Ovary (tissue), 10 donors: ENCODE measurements at places on chromosomes 6 and 20.

- no peak for DNase-seq
Observed at GRCh38 chr20:35226126-35226883, at the start of gene MMP24. MMP24 (plus strand) TSS chr20:35226690; CDS start chr20:35226739, 49 bp downstream.

GRCh38 chr6:154356113-154356512, 490 bp downstream of the IPCEF1 start:
- DNase-seq = no peak

DNA sequence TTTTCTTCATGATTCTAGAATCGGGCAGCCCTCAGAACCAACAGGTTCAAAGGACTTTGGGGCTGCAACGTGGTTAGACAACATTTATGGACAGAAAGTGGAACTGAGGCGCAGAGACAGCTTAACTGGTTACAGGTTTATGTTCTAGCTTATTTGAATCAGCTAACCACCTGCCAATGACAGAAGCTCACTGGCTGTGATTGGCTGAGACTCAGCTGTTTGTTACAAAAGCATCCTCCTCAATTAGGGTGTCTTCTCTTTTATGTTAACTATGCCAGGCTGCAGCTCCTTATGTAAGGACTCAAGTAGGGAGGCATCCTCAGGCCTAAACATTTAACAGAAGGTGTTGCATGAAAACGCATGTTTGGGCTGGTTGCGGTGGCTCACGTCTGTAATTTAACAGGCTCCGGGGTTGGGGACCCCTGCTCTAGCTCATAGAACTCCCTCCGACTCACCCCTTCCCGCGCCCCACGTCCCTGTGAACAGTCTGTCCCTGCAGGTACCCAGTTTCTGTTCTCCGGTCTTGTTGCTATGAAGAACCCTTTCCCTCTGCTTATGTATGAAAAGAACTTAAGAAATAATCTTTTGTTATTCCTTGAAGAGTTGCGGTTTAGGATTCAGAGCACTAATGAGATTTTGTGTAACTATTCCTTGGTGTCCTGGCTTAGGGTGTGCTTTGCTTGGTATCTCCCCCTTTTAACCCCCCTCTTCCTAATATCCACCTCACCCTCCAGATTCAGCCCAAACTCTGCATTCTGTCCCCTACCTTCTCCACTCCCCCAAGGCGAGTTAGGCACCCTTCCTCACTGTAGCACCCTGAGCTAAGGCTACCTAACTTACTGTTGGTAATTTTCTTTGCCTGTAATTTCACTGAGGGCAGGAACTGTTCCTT, 1.2 kb upstream of the TMEM181 start:
- DNase-seq = no peak

DNA sequence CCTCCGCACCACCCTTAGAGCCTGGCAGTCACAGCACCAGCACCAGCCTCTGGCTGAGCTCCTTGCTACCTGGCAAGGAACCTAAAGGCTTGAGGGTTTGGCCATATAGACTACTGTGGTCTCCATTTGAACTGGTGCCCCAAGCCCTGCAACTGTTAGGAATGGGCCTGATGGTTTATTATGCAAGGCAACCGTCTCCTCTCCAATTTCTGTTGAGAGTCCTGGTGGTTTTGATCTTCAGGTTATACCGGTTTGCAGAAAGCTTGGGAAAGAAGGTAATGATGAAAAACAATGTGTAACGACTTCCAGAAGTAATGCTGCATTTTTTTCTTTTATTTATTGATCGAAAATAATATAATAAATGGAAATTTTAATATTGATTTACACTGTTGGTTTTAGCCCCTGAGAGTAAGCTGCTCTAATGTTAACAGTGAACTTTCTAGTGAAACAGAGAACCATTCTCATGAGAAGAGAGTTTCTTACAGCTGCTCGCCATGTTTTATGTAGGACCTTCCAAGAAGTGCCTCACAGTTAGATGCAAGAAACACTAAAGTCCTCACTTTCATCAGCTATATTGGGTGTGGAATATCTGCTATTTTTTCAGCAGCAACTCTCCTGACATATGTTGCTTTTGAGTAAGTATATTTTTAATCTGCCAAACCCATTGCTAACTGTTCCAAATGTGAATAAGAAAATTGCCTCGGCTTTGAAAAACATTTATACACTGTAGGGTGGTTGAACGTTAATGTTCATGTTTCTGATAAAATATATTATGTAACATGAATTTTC, 112.8 kb downstream of the ADGRG6 start:
- DNase-seq = no peak

DNA sequence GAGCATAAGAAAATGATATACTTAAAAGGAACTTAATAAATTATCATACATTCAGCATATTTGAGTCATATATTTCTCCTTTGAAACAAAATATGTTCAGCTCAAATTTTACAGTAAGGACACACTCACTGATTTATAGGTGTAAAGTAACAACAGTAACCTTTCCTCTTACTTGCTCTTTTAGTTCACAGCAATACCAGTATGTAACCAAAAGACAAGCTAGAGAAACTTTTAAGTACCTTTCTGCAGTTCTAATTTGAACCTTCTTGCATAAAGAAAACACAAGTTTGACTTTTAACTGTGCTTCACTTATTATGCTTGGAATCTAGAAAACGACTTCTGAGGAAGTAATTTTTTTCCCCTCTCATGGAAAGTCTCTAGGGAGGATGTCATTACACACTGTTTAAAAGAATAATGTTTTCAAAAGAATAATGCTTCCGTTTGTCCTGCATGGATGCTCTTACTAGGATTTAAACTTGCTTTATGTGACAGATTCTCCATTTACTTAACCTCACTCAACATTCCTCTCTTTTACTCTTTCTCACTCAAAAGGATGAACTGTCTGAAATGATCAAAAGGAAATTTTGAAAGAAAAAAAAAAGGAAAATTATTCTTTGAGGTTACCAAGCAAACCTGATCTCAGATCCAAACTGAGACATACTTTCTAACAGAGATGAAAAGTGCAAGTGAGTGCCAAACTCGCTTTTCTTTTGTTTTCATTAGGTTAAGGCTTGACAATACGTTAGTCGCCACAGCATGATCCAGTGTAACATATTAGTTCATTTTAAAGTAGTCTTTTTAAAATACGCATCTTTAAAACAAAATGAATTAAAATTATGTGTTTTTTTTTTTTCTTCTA, 22.4 kb upstream of the CALHM6 start:
- DNase-seq = no peak

GRCh38 chr6:15322781-15323536, 77.1 kb downstream of the JARID2 start:
- DNase-seq = no peak

- no peak for DNase-seq
Observed at GRCh38 chr20:51127713-51128112, 104.8 kb upstream of the KCNG1 start.
